ENCODE measurements at places on chromosomes 7 and 10. TPM values are rescaled to one million over a fixed set of nuclear protein-coding genes. Genes with fewer than 3 reads are reported as not detected.

Gene CHST15
- 1.7 TPM for total RNA-seq

Gene TCTN3
- total RNA-seq = 38.9 TPM

Gene NXPH1
- total RNA-seq = not detected

Gene ZNF503
- total RNA-seq = 3.7 TPM

Gene HKDC1
- 0.38 TPM for total RNA-seq

Gene ANKMY2
- 25.5 TPM for total RNA-seq

Gene RAB19
- not detected for total RNA-seq

Gene CNTNAP2
- total RNA-seq = not detected

Gene NEURL1
- under 0.01 TPM for total RNA-seq

Gene CDHR3
- total RNA-seq = 2.5 TPM

Gene CALHM1
- not detected for total RNA-seq

Gene FLNC
- total RNA-seq = 417 TPM

Gene EFCAB10
- 0.56 TPM for total RNA-seq

Gene LOXL4
- 46.8 TPM for total RNA-seq

Gene COPS6
- total RNA-seq = 150 TPM

Gene OPN1SW
- total RNA-seq = not detected

Gene UTF1
- total RNA-seq = not detected

Gene PIK3CG
- total RNA-seq = 0.19 TPM

Gene NUTM2E
- total RNA-seq = under 0.01 TPM

Gene ERV3-1
- 22.3 TPM for total RNA-seq

Gene DDIT4
- total RNA-seq = 1,067 TPM

Gene SNCG
- total RNA-seq = 36.1 TPM

Gene STAG3
- 1.1 TPM for total RNA-seq

All from regular cardiac myocyte (primary cell).